Activated CD8-positive, alpha-beta T cell treated with anti-CD3 and anti-CD28 coated beads, Interleukin-2, amount 10 ng/mL, durations not matched to agents 7 days and 5 days (primary cell): ENCODE measurements at places on chromosomes 12 and 14.
A peak's percentile ranks its signal among the peaks of the same experiment; 100 is the strongest.

GRCh38 chr14:21258005-21258888 lies 11.0 kb downstream of the HNRNPC start:
- H3K27me3 ChIP-seq, result no peaks in the 10 kb centered on the region
- peaks cover 76% of the 10 kb centered on the region for H3K36me3 ChIP-seq
- peak overlapping the region; percentile 20 for H3K27ac ChIP-seq
- peak overlapping the region; percentile 50 for H3K4me3 ChIP-seq

DNA sequence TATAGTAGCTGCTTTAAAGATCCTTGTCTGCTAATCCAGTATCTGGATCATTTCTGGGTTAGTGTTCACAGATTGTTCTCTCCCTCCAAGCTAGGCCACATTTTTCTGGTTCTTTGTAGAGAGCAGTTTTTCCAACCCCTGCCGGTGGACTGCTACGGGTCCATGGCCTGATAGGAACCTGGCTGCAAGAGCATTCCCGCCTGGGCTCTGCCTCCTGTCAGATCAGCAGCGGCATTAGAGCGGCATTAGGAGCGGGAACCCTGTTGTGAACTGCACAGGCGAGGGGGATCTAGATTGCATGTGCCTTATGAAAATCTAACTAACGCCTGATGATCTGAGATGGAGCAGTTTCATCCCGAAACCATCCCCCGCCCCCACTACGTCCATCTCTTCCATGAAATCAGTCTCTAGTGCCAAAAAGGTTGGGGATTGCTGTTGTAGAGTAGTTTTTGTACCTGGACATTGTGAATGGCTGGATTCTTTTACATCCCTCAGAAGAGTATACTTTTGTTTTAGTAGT lies 50.4 kb downstream of the MYRFL start:
- H3K4me1 ChIP-seq, result peaks cover 5% of the 10 kb centered on the region
- peaks cover 5% of the 10 kb centered on the region for H3K27me3 ChIP-seq
- no peaks in the 10 kb centered on the region for H3K36me3 ChIP-seq

DNA sequence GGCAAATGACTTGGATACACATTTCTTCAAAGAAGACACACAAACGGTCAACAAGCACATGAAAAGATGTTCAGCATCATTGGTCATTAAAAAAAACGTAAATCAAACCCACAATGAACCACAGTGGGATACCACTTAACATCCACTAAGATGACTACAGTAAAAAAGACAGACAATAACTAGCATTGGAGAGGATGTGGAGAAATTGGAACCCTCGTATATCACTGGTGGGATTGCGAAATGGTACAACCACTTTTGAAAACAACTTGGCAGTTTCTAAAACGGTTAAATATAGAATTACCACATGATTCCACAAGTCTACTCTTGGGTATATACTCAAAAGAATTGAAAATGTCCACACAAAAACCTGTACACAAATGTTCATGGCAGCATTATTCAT lies 25.2 kb upstream of the PPFIBP1 start:
- peaks cover 33% of the 10 kb centered on the region for H3K36me3 ChIP-seq
- no peak for DNase-seq

- peaks cover 48% of the 10 kb centered on the region for H3K36me3 ChIP-seq
- no peak overlapping the region for H3K4me3 ChIP-seq
- H3K27ac ChIP-seq, result no peak overlapping the region
- H3K4me1 ChIP-seq, result peaks cover 15% of the 10 kb centered on the region
- no peak for DNase-seq
- H3K27me3 ChIP-seq, result no peaks in the 10 kb centered on the region
These were observed 25.9 kb downstream of the CEP83 start for GRCh38 chr12:94433744-94434143.

DNA sequence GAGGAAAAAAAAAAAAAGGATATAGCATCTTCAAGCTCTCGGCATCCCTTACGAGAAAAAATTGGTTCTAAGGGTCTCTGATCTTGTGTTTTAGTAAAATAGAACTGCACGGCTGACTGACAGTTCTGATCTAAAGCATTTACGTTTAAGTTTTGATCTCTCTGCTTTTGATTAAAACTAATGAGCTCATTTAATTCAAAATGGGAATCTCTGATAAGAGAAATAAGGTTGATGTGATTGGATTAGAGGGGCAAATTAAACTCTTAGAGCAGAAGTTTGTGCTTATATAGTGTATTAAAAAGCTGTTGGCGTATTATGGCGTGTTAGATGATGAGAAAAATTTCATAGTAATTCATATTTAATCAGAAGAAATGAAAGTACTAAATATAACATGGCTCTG lies 217.6 kb downstream of the EGLN3 start:
- H3K4me3 ChIP-seq, result no peak overlapping the region
- H3K27me3 ChIP-seq, result no peaks in the 10 kb centered on the region
- H3K36me3 ChIP-seq, result no peaks in the 10 kb centered on the region
- no peak for DNase-seq

DNA sequence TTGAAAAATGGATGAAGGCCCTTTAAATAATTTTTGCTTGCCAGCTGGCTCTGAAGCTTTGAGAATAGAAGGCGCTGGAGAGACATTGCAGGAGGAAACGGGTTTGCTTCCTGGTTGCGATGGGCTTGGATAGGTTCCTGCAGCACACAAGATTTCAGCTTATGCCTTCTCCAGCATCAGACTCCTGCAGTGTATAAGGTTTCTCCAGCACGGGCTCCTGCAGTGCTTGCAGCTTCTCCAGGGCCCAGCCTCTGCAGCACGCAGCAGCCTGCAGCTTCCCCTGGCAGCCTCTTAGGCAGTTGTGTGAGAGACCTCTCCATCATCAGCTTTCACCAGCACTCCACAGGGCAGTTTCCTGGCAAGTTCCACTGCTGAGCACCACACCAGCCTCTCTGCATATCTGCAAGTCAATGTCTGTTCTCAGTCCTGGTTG lies 78.7 kb upstream of the ZDHHC17 start:
- DNase-seq, result no peak
- no peaks in the 10 kb centered on the region for H3K4me1 ChIP-seq
- no peak overlapping the region for H3K4me3 ChIP-seq
- peaks cover 3% of the 10 kb centered on the region for H3K27me3 ChIP-seq
